ENCODE measurements at places on chromosomes 5 and 9.

- no peak for DNase-seq
Observed at GRCh38 chr9:89879276-89879675, 274.5 kb downstream of the GADD45G start.

- DNase-seq = no peak
Observed at GRCh38 chr9:8860925-8861324, 1061.3 kb upstream of the DMAC1 start.

GRCh38 chr9:118273048-118273447 lies 568.8 kb downstream of the TLR4 start:
- DNase-seq = no peak

DNA sequence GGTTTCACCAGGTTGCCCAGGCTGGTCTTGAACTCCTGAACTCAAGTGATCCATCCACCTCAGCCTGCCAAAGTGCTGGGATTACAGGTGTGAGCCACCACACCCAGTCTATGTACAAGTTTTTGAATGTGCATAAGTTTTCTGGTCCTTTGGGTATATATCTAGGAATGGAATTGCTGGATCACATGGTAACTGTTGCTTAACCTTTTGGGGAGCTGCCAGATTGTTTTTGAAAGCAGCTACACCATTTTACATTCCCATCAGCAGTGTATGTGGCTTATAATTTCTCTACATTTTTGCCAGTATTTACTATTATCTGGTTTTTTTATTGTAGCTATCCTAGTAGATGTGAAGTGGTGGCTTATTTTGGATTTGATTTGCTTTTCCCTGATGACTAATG lies 8.9 kb upstream of the LNPEP start:
- no peak for DNase-seq

GRCh38 chr5:178290376-178290775 lies 57.8 kb upstream of the PHYKPL start:
- no peak for DNase-seq

DNA sequence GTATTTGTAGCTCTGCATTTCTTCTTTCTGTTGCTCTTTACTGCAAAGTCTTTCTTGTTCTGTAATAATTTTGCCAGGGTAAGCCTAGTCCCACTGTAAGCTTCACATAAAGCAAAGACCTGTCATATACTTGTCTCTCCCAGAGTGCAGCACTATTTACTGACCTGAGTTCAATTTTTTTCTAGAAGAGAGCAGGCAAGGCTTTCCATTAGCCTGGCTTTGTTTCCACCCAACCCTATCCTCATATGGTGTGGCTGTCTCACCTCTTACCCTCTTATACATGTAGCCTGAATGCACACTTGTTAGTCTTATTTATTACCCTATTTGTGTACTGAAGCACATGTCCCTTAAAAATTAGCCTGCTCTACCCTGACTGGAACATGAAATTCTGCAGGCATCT lies 170.4 kb downstream of the EFNA5 start:
- DNase-seq = no peak

GRCh38 chr5:86570427-86571083 lies 47.2 kb upstream of the COX7C start:
- no peak for DNase-seq

DNA sequence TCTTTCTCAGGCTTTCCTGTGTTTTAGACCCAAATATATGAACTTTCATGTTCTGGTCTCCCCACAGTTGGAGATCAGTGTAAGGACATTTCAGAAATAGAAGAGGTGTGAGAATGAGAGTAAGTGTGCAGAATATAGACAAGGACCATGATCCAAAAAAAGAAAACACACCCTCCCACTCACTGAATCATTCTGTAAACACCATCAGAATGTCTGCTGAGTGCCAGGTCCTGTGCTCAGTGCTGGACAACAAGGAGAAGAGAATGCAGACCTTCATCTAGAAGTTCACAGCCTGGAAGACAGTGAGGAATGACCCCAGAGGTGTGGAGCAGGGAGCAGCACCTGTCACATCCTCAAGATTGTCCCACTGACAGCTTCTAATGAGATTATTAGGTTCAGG lies 19.1 kb upstream of the SH3RF2 start:
- DNase-seq = no peak

DNA sequence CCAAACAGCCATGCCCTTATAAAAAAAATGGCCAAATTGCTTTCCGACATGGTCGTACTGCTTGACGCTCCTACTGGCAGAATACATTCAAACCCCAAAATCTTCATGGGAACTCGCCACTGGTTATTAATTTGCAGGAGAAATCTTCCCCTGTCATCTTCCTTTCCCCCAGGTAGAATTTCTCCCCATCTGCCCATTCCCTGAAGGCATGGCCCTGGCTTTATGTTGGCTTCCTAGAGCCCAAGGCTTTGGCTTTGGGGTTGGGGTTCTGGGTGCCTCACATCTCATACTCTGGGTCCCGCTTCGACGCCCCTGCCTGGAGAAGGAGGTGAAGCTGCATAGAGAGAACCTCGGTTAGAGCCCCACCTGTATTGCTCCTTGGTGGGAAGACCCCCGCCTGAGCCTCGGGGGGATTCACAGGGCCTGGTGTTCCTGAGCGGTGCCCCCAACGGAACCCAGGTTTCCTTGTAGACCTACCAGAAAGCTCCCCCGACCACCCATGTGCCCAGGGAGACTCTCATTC lies 8.6 kb upstream of the FIBCD1 start:
- no peak for DNase-seq

All from COLO829 (cell line).